Muscle of back (tissue), 13 donors: ENCODE measurements at places on chromosomes 13 and 19.
A peak's percentile ranks its signal among the peaks of the same experiment; 100 is the strongest.

DNA sequence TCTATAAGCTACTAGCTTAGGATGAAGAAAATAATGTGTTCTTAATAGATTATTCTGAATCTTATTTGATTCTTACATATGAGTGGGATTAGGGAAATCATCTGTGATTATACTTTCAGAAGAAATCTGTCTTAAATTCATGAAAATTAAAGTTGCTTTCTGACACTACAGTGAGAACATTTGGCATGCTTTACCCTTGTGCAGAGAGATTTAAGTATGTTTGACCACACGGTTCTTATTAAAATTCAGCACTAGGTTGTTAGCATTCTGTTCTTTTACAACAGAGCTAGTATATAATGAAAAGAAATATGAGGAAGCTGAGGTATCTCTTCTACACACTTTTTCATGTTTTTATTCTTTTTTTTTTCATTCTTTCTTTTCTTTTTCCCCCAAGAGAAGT is 2723.9 kb downstream of the PCDH9 start:
- peak; percentile 32 for DNase-seq

GRCh38 chr13:51122868-51123566 is 11.9 kb upstream of the C13orf42 start:
- DNase-seq: no peak

GRCh38 chr19:17491287-17491686 is 20.2 kb upstream of the PGLS start:
- no peak for DNase-seq

DNA sequence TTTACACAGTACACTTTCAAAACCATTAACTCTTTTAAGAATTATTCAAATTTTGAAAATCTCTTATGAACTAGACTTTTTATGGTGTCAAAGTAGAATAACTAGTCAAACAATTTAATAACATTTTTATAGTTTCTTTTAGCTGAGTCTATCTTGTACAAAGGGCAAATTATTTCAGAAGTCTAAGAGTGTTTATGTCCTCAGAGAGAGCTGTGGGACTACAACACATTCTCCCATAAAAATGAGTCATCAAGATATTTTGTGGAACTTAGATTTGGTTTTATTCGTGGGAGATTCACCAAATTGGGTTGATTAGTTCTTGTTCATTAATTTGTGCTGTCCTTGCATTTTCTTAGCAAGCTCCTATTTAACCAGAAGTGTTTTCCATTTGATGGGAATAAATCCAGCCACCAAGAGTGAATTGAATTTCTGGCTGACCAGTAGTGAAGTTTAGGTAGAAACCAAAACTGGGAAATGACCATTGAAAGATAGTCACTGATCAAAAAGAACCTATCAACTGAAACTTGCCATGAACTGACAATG is 291.0 kb downstream of the DLEU7 start:
- DNase-seq: no peak

DNA sequence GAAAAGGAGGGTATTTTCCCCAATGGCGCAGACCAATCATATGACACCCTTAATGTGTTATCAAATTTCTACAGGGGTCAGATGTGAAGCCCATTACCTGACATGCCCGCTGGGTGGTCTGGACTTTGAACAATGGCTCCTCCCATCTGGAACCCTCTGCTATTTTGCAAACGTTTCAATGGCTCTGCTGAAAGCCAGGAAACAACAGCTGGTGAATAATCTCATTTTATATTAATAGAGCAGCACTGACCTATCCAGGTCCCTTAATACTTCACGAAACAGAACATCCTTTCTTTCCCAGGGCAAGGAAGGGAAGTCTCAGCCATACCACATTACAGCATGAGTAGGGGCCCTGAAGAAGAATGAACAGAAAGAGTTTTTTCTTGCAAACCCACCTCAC is 20.3 kb upstream of the KPNA3 start:
- DNase-seq: no peak
